Stimulated activated CD8-positive, alpha-beta memory T cell treated with anti-CD3 and anti-CD28 coated beads, Interleukin-7, amount 100 ng/mL, for 1 hour (primary cell): ENCODE measurements at places on chromosomes 4 and X.

DNA sequence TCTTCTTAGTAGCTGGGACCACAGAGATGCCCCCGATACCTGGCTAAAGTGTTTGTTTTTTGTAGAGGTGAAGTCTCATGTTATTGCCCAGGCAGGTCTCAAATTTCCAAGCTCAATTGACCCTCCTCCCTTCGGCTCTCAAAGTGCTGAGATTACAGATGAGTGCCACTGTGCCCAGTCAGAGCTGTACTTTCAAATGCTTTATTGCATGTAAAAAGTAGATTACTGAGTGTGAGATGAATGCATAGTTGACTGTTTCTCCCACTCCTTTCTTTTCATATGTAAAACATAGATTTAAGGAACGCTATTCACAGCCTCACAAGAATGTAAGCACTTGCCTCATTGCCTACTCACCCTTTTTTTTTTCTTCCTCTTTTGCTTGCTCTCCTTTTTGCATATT is 984.4 kb upstream of the PABPC4L start:
- DNase-seq = no peak

DNA sequence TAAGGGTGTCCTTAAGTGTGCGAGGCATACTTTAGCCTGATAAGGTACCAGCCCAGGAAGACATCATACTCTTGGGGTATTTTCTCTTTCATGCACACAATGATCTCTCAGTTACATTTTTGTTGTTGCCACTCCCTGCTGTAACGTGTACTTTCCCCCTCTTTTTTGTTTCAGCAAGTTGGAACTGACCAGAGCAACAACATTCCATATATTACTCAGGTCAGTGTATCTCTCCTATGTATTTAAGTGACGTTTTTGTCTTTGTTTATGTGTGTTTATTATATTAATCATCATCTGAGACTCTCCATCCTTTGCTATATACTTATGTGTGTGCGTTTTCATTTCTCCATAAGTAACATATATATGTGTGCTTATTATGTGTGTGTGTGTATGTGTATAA is 71.3 kb upstream of the VBP1 start:
- no peak for DNase-seq

GRCh38 chrX:72247206-72247942 is 8.5 kb upstream of the ERCC6L start:
- no peak for DNase-seq

- peak; percentile 81 for DNase-seq
Measured at GRCh38 chrX:101097546-101098453, at the start of gene CENPI. Gene CENPI (plus strand): TSS chrX:101098204. CDS start chrX:101101071, 2,867 bp downstream.

DNA sequence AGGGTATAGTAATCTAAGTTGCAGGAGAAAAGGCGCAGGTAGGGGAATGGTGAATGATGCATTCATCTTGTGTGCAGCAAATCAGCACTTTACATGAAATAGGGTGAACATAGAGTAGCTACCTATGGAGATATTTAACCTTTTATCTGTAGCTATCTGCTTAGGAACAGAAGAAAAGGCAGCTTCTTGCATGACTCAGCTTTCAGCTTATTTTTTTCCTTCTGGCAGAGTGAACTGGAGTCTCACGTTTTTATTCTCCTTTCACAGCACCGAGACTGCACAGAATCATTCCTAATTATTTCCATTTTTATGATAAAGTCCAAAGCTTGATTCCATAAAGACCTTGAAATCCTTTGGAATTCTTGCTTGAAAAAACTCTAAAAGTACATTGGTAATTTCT is 4.8 kb upstream of the SCOC start:
- DNase-seq = no peak

DNA sequence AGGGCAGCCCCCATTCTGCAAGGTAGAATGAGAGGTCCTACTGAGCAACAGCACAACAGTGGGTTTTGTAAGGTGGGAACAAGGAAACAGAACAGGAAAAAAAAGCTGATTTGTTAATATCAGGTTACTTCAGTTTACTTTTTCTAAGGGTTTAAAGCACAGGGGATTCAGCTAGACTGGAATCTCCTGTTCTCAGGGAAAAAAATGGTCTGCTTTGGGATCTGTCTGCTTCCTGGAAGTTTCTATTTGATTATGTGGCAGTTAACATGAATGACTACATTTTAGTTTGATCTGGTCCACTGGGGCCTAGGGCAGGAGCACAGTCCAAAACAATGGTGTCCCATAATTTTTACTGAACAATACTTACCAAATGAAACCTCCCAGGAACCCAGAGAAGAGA is 104.6 kb downstream of the FBXW7 start:
- no peak for DNase-seq

DNA sequence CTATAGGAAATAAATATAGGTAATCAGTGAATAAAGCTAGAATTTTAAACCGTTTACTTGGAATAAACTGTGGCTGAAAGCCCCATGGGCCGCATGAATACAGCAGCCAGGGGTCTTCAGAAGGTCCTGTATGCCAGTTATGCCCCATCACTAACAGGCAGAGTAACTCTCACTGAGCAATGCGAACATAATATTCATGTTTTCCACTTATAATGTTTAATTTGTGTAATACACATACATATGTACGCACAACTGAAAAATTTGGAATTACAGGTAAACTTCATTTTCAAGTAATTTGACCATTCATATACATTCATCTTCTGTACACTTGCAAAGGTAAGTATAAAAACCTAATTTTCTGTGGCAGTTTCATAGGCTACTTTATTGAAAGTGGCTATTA is 526.2 kb upstream of the ATOH1 start:
- DNase-seq = no peak

DNA sequence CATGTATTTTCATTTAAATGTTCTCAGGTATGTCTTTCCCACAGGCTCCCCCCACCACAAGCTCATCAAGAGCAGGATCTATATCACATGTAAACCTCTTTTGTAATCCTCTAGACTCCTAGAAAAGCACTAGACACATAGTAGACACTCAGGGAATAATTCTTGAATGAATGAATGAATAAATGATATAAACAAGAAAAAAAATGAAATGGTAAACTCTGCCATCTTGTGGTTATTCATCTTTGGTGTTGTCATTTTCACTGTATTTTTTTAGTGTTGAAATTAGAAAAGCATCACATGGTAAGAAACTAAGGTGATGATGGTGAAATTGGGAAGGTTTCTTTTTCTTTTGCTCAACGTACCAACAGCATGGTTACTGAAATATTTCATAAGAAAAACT is 34.2 kb upstream of the C1GALT1C1 start:
- DNase-seq = no peak

- no peak for DNase-seq
Measured at GRCh38 chr4:99207911-99208718, 10.9 kb downstream of the ADH6 start.

DNA sequence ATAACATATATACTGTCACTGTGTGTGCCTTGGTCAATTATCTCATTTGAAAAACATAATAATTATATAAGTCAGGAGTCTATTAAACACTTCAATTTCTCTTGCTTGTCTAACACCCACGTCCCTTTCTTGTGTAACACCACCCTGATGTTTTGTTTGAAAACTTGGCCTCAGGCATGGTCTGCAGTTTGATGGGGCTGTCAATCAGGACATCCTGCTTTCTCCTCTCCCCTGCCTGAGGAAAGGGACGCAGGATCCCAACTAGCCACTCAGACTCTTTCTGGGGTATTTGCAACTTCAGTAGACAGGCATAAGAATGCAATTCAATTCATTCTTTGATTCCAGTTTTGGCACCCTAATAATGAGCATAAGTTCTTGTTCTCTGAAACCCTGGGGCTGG is 48.8 kb downstream of the DKK2 start:
- DNase-seq = no peak

- no peak for DNase-seq
Measured at GRCh38 chr4:10022346-10023049, 1.2 kb upstream of the SLC2A9 start.

GRCh38 chrX:65702956-65703355 is 35.5 kb downstream of the MSN start:
- DNase-seq = no peak

GRCh38 chr4:158571736-158572135 is 50.1 kb downstream of the RXFP1 start:
- DNase-seq = no peak

DNA sequence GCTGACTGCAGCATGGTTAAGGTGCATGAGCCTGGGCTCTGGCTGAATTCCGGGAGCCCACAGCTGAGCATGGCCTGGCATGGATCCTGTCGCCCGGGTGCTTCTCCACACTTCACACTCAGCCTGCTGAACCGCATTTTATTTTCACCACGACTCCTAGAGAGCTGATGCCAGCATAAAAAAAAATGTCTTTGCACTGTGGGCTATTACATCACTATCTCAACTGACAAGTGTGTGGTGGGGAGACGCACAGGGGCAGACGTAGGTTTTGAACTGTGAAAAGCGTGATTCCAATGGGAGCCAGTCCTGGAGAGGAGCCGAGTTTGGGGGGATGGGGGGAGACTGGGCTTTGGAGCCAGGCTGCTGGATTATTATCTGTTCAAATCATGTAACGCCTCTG is 36.8 kb downstream of the BCOR start:
- no peak for DNase-seq

GRCh38 chr4:6932475-6932874 is 22.8 kb downstream of the TBC1D14 start:
- no peak for DNase-seq

- DNase-seq = no peak
Measured at GRCh38 chr4:23084559-23085248, 392.0 kb downstream of the GBA3 start.

DNA sequence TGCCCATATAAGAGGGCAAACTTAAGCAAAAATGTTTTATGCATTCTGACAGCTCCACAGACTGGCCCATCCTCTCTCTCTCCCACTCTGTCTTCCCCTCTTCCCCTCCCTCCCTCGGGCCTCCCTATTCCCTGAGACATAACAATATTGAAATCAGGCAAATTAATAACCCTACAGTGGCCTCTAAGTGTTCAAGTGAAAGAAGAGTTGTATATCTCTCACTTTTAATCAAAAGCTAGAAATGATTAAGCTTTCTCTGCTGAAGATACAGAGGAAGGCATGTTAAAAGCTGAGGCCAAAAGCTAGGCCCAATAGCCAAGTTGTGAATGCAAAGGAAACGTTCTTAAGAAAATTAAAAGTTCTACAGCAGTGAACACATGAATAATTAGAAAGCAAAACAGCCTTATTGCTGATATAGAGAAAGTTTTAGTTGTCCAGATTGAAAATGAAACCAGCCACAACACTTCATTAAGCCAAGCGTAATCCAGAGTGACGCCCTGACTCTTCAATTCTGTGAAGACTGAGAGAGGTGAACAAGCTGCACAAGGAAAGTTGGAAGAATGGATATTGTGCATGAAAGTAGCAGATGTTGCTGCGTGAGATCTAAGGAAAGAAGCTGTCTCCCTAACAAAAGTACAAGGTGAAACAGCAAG is 54.9 kb downstream of the USO1 start:
- no peak for DNase-seq

DNA sequence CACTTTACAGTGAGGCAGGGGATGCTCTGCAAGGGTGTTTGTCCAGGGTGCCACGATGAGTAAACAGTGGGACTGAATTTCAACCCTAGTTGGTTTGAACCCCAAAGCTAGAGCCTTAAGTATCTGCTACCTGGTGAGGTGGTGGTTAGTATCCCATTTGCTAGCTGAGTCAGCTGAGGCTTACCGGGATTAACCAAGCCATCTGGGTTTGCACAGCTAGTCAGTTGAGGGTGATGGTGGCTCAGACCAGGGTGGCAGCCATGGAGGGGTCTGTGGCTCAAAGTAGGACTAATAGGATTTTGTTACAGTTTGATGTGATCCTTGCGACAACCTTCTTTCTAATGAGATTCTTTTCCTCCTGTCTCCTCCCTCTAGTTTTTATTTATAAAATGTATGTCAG is 1.9 kb downstream of the EVC start:
- no peak for DNase-seq

DNA sequence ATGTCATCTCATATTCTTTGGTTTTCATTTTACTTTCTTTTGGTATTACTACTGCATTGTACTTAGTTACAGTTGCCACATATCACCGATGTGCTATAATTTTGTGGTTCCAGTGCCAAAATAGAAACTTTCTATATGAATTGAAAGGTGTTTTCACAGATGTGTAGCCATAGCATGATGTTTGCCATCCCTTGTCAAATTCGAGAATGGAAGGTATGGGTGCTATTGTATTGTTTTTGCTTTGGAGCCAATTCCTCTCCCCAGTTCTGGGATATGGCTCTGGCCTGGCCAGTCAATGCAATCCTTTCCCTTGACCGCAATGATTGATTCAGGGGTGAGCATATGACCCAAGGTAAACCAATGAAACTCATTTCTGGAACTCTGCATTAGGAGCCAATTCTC is 86.2 kb upstream of the RPS6KA3 start:
- DNase-seq = no peak

GRCh38 chrX:30414144-30414543 is 105.0 kb upstream of the NR0B1 start:
- no peak for DNase-seq
